Adrenal gland (tissue), 19 donors: ENCODE measurements at places on chromosomes 11 and 22.
A peak's percentile ranks its signal among the peaks of the same experiment; 100 is the strongest.

GRCh38 chr11:122983438-122984185, 2.0 kb upstream of the BSX start:
- DNase-seq: no peak
- H3K36me3 ChIP-seq: no peaks in the 10 kb centered on the region
- no peak overlapping the region for H3K27ac ChIP-seq
- no peak overlapping the region for H3K4me3 ChIP-seq
- peaks cover 12% of the 10 kb centered on the region for H3K4me1 ChIP-seq

- no peaks in the 10 kb centered on the region for H3K36me3 ChIP-seq
- no peak overlapping the region for H3K27ac ChIP-seq
- H3K4me3 ChIP-seq: no peak overlapping the region
Observed at GRCh38 chr11:58917159-58917783, 22.0 kb upstream of the GLYATL1 start.

DNA sequence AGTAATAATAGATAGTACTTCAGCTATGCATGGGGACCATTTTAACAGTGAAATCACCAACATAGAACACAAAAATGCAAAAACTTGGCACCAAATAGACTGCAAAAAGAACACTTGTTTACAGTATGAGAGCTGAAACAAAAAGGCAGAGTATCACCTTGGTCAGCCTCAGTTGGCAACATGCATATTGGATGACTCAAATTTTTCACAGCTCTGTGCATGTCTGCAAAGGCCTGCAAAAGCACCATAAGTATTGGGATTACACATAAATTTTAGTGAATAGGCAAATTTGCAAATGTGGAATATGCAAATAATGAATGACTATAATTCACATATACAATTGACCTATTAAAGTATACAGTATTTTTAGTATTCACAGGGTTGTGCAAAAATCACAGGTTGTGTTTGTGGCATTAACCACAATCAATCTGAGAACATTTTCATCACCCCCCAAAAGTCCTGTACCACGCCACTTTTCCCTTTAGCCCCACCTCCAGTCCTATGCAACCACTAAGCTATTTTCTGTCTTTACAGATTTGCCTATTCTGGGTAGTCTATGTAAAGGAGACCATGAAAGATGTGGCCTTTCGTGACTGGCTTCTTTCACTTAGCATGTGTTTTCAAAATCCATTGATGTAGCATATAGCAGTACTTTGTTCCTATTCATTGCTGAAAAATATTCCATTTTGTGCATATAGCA, 47.2 kb downstream of the CCDC15 start:
- no peak overlapping the region for H3K4me3 ChIP-seq
- H3K27ac ChIP-seq: no peak overlapping the region
- H3K27me3 ChIP-seq: no peaks in the 10 kb centered on the region
- no peak for DNase-seq
- no peaks in the 10 kb centered on the region for H3K4me1 ChIP-seq

DNA sequence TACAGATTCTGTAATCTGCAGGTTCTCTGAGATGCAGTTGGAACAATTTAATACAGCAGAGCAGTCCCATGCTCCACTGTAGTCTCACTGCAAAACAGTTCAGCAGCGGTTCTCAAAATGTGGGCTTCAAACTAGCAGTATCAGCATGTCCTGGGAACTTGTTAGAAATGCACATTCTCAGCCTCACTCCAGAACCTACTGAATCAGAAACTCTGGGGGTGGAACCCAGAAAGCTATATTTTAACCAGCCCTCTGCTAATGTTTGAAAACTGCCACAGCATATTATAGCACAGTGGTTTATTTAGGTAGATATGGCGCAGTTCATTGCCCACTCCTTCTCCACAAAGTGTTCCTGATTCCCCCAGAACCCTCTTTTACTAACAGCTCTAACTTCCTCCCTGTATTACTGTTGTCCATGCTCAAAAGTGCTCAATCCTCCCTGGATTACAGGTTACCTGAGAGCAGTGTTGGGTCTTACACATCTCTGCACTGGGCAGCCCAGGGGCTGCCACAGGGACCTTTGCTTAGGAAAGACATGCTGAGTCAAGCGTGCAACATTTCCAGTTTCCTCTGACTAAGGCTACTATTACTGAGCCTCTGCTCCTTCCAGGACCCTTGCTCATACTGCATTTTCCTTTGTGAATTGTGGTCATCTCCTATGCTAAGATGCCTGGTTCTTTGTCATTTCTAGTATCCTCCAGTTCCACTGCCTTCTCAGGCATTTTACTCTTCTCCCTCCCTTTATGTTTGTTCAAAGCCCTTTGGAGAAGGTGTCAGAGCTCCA, 7.7 kb upstream of the DGAT2 start:
- H3K27me3 ChIP-seq: no peaks in the 10 kb centered on the region
- no peak for DNase-seq
- no peak overlapping the region for H3K27ac ChIP-seq
- no peak overlapping the region for H3K4me3 ChIP-seq
- no peaks in the 10 kb centered on the region for H3K36me3 ChIP-seq

GRCh38 chr22:23530766-23531282, 49.3 kb downstream of the IGLL1 start:
- no peak overlapping the region for H3K4me3 ChIP-seq
- no peak for DNase-seq
- no peaks in the 10 kb centered on the region for H3K27me3 ChIP-seq
- H3K4me1 ChIP-seq: no peaks in the 10 kb centered on the region

DNA sequence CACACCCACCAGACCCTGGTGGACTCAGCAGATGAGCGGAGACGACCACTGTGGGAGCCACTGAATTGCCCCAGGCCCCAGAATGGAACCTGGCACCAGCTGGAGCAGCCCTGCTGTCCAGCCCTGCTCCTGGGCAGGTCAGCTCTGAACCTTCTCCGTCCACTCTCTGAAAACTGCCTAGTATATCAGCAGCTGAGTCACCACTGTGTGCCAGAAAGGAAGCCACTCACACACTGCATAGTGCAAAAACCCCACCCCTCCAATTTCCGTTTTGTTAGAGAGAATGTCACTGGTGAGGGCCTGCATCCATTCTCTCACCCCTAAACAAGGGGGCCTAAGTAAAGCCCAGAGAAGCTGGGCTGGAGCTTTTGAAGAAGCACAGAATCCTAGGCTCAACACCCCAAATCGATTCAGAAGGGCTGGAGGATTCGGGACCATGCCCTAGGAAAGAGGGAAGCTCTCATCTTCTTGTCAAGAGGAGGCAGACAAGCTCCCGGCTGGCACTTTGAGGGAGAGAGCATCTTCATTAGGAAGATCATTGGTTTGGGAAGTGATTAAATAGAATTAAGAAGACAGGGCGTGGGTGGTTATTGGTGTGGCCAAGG, 44.5 kb downstream of the GALNT18 start:
- no peak overlapping the region for H3K27ac ChIP-seq
- peaks cover 4% of the 10 kb centered on the region for H3K27me3 ChIP-seq
- no peak for DNase-seq
- H3K36me3 ChIP-seq: no peaks in the 10 kb centered on the region
- H3K4me1 ChIP-seq: no peaks in the 10 kb centered on the region

GRCh38 chr11:105610871-105611571, 1.1 kb downstream of the GRIA4 start:
- no peaks in the 10 kb centered on the region for H3K27me3 ChIP-seq
- DNase-seq: no peak
- H3K4me3 ChIP-seq: no peak overlapping the region
- H3K36me3 ChIP-seq: no peaks in the 10 kb centered on the region
- H3K4me1 ChIP-seq: peaks cover 8% of the 10 kb centered on the region

DNA sequence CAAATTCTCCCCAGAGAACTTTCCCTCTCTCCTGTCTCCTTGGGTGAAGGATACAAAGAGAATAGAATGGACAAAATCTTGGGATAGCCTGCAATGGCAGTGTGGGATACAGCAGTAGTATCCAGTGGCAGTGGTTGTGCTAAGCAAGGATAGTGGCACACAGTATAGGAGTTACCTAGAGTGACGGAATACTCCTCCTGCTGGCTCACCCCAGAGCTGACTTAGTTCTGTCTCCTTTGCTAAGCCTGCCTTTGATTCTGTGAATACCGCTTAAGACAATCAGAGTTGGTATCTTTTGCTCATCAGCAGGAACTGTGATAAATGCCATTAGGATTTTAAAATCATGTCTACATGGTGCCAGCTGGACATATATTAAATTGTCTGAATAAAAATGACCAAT, 404.3 kb downstream of the JRKL start:
- H3K4me3 ChIP-seq: no peak overlapping the region
- no peaks in the 10 kb centered on the region for H3K36me3 ChIP-seq
- DNase-seq: no peak
- no peaks in the 10 kb centered on the region for H3K27me3 ChIP-seq

- no peaks in the 10 kb centered on the region for H3K36me3 ChIP-seq
- H3K4me3 ChIP-seq: no peak overlapping the region
- no peak for DNase-seq
- no peak overlapping the region for H3K27ac ChIP-seq
- peaks cover 3% of the 10 kb centered on the region for H3K4me1 ChIP-seq
- H3K27me3 ChIP-seq: no peaks in the 10 kb centered on the region
Observed at GRCh38 chr11:115348416-115348815, 155.8 kb downstream of the CADM1 start.

GRCh38 chr11:126816645-126817044, 183.9 kb downstream of the KIRREL3 start:
- no peaks in the 10 kb centered on the region for H3K4me1 ChIP-seq
- no peak for DNase-seq
- no peaks in the 10 kb centered on the region for H3K36me3 ChIP-seq
- no peak overlapping the region for H3K4me3 ChIP-seq

GRCh38 chr11:31160504-31161422, 208.8 kb downstream of the DCDC1 start:
- H3K4me3 ChIP-seq: no peak overlapping the region
- H3K27ac ChIP-seq: no peak overlapping the region
- DNase-seq: no peak
- no peaks in the 10 kb centered on the region for H3K36me3 ChIP-seq
- H3K27me3 ChIP-seq: no peaks in the 10 kb centered on the region

- H3K27ac ChIP-seq: peak overlapping the region; percentile 87
- no peaks in the 10 kb centered on the region for H3K36me3 ChIP-seq
- no peak for DNase-seq
- no peaks in the 10 kb centered on the region for H3K27me3 ChIP-seq
Observed at GRCh38 chr22:45554040-45554406, 51.3 kb downstream of the FBLN1 start.

GRCh38 chr11:68364581-68364980, 52.2 kb downstream of the LRP5 start:
- H3K4me1 ChIP-seq: no peaks in the 10 kb centered on the region
- DNase-seq: no peak
- H3K36me3 ChIP-seq: peaks cover 23% of the 10 kb centered on the region
- H3K27me3 ChIP-seq: no peaks in the 10 kb centered on the region
- H3K27ac ChIP-seq: no peak overlapping the region

GRCh38 chr11:104057908-104058307, 21.5 kb downstream of the DDI1 start:
- peaks cover 50% of the 10 kb centered on the region for H3K4me1 ChIP-seq
- no peaks in the 10 kb centered on the region for H3K27me3 ChIP-seq
- H3K27ac ChIP-seq: no peak overlapping the region
- no peaks in the 10 kb centered on the region for H3K36me3 ChIP-seq
- H3K4me3 ChIP-seq: no peak overlapping the region

GRCh38 chr11:121372671-121373429, 79.3 kb upstream of the SORL1 start:
- H3K27me3 ChIP-seq: no peaks in the 10 kb centered on the region
- no peak for DNase-seq
- H3K4me1 ChIP-seq: peaks cover 8% of the 10 kb centered on the region

- DNase-seq: no peak
- H3K27me3 ChIP-seq: no peaks in the 10 kb centered on the region
- no peaks in the 10 kb centered on the region for H3K36me3 ChIP-seq
- H3K4me3 ChIP-seq: no peak overlapping the region
Observed at GRCh38 chr11:46900091-46900746, 18.1 kb downstream of the LRP4 start.

- H3K4me1 ChIP-seq: no peaks in the 10 kb centered on the region
- no peak for DNase-seq
- no peaks in the 10 kb centered on the region for H3K36me3 ChIP-seq
- H3K4me3 ChIP-seq: no peak overlapping the region
Observed at GRCh38 chr11:13269775-13270174, 7.8 kb upstream of the BMAL1 start.

GRCh38 chr22:45892681-45893461, 84.1 kb downstream of the WNT7B start:
- no peak for DNase-seq
- H3K4me3 ChIP-seq: no peak overlapping the region
- no peaks in the 10 kb centered on the region for H3K36me3 ChIP-seq

DNA sequence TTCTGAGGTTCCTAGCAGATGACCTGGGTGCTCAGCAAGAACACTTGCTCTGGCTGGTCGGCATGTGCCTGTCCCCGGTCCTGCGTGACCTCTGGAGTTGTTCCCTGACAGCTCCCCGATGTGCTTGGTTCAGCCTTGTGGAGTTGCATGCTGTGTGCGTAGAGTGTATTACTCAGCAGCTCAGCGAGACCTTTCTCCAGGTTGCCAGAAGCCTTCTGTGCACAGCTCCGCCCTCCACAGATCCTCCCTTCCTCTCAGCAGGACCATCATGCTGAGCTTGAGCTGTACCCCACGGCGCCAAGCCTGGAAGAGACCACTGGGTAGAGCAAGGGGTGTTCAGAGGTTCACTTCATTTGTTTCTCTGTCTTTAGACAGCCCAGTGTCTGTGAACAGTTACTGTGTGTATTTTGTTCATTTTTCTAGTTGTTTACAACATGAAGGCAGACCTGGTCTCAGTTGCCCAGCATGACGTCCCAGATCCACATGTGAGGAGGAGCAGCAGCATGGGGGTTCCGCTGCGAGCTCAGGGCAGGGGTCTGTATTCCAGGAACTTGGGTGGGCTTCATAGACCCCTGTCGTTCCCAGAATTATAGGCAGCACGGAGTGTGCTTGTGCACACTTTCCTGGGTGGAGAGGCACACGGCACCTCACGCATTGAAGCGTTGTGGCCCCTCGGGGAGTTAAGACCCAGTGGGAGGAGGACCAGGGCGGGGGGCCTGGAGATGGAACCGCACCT, 148.6 kb downstream of the IGLL1 start:
- no peak overlapping the region for H3K4me3 ChIP-seq
- no peaks in the 10 kb centered on the region for H3K36me3 ChIP-seq
- no peaks in the 10 kb centered on the region for H3K27me3 ChIP-seq
- no peak overlapping the region for H3K27ac ChIP-seq

DNA sequence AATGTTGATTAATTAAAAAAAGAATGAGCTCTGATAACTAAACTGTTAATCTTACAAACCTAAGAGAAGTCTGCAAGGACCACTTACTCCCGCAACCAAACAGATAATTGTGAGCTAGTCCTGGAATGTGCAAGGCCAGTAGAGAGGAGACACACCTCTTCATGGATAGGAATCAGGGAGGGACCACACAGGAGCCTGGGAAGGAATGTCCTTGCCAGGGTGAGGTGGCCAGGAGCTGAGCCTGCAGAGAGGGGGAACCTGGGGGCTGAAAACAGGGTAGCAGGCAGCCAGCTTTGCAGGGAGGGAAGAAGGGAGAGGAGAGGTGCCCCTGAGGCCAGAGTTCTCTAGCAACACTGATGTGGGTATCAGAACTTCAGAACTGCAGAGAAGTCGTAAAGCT, 9.4 kb upstream of the NLRP10 start:
- no peak overlapping the region for H3K4me3 ChIP-seq
- no peak for DNase-seq
- H3K27me3 ChIP-seq: no peaks in the 10 kb centered on the region
- no peak overlapping the region for H3K27ac ChIP-seq
- H3K4me1 ChIP-seq: no peaks in the 10 kb centered on the region
